ENCODE measurements at places on chromosomes 1 and 21.
A peak's percentile ranks its signal among the peaks of the same experiment; 100 is the strongest.

DNA sequence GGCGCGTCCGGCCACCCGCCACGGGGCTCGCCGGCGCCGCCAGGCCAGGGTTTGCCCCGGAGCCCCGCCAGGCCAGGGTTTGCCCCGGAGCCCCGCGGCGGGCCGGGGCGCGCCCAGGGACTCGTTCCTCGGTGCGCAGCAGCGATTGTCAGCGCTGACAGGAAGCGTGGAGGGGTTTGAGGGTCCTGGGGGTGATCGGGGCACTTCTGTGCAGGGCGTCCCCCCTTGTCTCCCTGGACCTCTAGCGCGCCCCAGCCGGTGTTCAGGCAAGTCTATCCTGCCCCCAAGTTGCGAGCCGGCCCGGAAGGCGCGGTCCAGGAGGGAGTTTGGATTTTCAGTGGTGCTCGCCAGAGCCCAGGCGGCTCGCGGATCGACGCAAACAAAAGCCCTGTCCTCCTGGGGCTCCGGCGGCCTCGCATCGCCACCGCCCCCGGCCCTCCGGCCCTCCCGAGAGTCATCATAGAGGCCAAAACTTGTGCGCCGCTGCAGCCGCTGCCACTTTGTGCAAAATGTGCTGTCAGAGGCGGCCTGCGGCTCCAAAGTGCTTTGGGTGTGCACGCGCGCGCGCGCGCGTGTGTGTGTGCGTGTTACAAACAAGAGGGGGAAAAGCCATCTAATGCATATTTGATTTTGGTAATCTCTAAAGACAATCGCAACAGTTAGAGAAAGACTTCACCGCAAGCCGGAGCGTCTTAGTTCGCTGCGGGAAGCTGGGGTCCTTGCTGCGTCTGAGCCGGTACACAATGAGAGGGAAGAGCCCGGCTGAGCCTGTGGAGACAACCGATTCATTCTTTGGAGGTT, 1.0 kb downstream of the ROR1 start:
- peak; percentile 33 for DNase-seq

DNA sequence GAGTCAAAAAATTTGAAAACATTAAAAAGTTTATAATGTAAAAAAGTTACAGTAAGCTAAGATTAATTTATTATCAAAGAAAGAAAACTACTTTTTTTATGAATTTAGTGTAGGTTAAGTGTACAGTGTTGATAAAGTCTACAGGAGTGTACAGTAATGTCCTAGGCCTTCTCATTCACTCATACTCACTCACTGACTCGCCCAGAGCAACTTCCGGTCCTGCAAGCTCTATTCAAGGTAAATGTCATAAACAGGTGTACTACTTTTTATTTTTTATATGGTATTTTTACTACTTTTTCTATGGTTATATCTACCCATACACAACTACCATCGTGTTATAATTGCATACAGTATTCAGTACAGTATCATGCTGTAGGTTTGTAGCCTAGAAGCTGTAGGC, 49.6 kb downstream of the TBX19 start:
- DNase-seq: peak; percentile 63

- no peak for DNase-seq
Observed at GRCh38 chr1:89151047-89151446, 24.8 kb downstream of the GBP7 start.

GRCh38 chr1:202568826-202569225, 141.4 kb downstream of the SYT2 start:
- peak; percentile 56 for DNase-seq

- DNase-seq: no peak
Observed at GRCh38 chr1:72526926-72527325, 244.6 kb upstream of the NEGR1 start.

DNA sequence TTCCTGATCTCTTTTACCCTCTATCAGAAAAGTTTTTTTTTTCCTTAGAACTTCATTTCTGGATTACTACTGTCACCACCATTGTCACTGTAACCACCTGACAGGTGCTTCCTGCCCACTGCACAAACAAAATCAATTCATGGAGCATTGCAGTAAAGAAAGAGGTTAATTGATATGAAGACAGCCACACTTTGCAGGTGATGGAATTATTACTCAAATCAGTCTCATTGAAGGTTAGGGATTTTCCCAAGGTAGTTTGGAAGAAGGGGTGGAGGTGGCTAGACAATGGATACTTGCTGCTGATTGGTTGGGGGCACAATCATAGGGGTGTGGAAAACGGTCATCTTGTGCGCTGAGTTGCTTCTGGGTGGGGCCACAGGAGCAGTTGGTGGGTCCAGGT, 230.8 kb upstream of the CACYBP start:
- DNase-seq: peak; percentile 29

DNA sequence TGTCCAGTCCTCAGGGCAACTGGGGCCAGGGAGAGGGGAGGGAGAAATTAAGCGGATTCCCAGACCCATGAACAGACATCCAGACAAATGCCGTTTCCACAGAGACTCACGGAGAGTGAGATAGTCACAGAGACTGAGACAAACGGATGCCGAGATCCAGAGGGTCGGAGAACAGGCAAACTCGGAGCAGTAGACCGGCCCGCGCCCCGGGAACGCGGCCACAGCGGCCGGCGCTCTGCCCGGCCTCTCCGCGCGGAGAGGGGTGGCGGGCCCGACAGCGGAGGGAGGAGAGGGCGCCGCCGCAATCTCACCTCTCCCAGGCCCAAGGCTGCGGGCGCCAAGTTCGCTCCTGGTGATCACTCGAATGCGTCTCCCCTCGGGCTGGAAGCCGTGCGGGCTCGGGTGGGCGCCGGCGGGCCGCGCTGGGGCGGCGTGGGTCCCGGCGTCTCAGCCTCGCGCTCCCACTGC, 831 bp upstream of the FOXD2 start:
- DNase-seq: peak; percentile 42

DNA sequence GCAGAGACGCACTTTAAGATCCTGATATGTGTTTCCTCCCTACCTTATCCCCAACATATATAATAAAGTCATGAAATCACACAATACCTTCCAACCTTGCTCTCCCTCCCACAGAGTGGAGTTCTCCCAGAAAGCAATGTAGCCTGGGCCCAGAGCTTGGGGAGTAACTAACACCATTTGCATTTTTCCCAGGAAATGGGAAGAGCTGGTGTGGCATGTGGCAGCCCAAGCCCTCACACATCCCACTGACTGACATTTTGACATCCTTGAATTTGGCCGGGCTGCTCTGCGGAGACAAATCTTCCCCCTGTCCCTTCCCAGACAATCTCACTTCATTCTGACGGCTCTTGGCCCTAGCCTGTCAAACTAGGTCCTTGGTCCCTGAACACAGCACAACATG, 37.0 kb upstream of the ATP2B4 start:
- no peak for DNase-seq

GRCh38 chr1:236507022-236507700, 16.6 kb upstream of the LGALS8 start:
- no peak for DNase-seq

DNA sequence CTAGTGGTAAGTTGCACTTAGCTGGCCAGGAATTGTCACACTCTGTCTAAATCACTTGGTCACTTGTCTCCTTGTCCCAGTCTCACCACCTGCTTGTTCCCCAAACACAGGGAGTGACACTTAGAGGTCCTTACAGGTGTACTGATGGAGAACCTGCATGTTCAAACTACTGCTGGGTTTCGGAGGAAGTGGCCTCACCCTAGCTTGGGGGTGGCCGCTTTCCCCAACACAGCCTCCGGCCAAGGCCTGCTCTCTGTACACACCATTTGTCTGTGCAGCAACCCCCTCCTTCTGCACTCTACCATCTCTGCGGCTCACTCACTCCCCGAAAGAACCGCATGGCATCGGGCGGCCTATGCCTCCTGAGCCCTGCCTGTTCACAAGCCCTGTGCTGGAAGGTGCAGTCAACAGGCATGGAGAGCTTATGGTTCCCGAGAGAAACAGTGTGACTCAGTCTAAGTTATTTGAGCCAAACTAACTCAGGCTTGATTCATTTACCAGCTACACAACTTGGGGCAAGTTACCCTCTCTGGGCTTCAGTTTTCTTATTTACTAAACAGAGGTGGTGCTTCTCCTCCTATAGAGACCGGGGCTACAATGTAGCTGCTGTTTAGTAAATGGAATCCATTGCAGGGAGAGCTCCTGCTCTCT, 10.5 kb upstream of the SPRR4 start:
- DNase-seq: peak; percentile 67

DNA sequence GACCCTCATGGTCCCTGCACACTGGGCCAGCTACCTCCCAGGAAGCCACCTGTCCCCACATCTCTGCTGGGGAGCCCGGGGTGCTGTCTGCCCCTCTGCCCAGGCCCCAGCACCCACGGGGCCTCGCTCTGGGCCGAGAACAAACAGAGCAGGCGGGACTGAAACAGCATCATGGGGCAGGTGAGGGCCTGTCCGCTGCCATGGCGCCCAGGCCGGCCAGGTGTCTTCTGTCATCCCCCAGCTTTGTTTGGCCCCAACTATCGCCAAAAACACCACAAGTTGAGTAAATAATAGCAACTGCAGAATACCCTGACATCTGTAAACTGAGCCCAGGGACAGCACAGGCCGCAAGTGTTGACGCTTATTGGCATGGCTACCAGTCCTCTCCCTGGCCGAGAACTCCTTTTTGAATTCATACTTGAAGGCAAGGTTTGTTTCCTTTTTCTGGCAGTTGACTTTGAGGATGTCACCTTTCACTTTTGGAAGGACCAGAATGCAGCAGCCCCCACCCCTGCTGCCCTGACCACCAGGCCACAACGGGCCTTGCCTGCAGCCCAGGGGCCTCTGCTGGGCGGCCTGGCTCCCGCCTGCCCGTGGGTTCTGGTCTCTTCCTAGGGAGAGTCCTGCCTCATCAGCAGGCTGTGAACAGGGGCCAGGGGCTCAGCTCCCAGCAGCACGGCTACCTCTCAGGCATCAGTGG, 152.7 kb downstream of the CASZ1 start:
- peak; percentile 49 for DNase-seq

DNA sequence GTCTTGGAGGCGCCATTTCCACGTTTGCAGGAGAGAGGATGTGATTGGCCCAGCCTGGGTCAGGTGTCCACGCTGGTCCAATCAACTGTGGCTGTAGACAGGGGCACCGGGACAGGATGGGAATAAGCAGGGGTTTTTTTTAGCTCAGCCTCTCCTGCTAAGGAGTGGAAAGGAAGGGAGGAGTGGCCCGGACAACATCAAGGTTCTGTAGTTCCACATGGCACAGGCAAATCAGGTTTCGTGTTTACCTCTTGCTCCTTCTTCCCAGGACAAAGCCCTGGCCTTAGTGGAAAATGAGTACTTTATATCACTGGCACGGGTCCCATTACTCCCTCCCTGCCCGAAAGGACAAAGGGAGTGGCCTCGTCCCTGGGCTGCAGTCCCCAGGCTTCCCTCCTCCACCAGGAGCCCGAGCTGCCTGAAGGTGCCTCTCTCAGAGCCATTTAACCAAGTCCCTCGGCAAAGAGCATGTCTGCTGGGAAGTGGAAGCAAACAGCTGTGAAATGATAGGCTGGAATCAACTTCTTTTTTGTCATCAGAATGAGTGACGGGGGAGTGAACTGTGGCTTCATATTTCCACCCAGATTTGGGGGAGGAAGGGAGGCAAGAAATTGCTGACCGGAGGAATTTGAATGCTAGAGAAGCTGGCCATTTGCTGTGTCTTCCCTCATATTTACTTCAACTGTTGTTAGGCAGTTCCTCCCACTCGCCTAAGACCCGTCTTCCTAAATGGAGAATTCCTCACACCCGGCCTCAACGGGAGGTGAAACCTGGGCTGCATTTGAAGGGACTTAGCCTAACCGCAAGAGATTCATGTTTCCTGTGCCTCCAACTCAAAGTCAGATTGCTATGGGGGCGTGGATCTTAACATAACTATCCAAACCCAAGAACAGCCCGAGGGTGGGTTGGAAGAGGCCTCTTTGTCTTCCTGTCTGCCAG, 84.9 kb upstream of the SLC44A3 start:
- DNase-seq: peak; percentile 82

DNA sequence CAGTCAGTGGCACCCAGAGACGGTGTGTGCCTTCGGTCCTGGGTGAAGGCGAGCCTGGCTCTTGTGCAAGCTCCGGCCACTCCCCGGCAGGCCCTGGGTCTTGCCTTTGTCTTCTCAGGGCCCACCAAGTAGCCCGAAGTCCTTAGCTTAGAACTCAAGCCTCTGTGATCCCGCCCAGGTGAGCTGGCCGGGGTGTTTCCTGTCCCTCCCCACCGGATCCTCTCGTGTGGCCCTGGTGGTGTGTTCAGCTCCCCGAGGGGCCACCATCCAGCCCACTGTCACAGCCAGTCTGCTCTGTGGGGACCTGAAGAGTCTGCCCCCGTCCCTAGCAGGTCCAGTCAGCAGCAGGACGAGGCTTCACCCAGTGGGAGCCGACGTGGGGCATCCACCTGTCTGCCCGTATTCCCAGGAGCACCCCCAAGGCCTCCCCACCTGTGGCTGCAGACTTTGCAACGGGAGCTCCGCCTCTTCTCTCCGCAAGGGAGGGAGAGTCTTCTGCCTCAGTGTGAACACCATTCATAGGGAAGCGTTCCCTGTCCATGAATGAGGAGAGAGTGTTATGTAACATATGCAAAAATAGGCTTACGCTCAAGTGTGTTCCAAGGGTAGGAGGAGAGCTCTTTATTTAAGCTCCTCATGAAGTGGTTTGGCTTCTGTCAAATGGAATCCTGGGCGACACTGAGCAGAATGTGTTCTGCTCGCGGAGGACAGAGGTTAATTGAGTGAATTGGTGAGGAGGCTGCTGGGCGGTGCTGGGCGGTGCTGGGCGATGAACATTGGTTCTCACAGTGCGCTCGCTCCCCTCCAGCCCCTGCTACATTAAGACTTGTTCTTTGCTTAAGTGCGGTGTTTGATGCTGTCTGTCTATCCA, 108.9 kb downstream of the CRYAA start:
- peak; percentile 22 for DNase-seq

DNA sequence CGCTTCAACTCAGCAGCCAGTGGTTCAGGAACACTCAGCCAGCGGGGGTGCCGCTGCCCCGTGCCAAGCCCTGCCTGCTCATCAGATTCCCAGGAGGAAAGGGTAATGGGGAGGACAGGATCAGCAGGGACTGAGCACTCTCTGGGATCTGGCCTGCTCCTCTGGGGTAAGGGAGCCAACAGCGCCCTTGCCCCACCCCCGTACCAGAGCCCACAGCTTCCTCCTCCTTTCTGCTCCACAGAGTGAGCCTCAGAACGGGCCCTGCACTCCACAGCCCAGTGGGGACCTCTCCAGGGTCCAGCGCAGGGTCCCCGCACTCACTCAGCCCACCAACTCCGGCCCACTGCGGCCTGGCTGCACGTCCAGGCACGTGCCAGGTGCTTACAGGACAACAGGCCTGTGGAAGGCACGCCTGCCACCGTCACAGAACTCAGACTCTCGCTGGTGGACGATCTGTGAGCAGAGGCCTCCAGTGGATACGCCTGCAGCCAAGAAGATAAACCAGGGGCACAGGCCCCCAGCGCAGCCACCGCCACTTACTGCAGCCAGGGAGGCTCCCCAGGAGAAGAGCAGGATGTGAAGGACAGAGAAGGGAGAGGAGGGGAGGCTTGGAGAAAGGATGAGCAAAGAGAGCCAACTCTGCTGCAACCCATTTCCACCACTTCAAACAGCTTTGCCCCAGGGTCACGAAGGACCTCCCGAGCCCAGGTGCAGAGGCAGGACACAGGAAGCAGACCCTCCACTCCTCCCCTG, 2.1 kb downstream of the MEGF6 start:
- no peak for DNase-seq
